ENCODE measurements at places on chromosomes 1 and 21. TPM values are rescaled to one million over a fixed set of nuclear protein-coding genes. Genes with fewer than 3 reads are reported as not detected.
A peak's percentile ranks its signal among the peaks of the same experiment; 100 is the strongest.

Gene TIE1
- total RNA-seq, result 48.5 TPM

GRCh38 chr1:36093226-36093625 is 4.5 kb downstream of the ADPRS start:
- no peak for DNase-seq

Gene KLF17
- 0.47 TPM for total RNA-seq

DNA sequence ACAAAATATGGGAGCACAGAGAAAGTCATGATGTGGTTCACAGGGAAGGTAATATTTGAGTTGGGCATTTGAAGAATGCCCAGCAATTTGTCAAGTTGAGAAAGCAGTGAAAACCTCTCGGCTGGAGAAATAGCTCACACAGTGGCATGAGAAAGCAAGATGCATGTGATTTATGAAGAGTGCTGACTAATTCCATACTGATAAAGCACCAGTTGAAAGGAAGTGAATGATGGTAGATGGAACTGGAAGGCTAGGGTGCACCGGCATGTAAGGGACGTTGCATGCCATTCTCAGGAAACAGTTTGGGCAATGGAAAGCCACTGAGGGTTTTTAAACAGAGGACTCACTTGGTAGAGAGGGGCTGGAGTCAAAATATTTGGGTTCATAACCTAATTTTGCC is 53.5 kb upstream of the MTF2 start:
- no peak for DNase-seq

DNA sequence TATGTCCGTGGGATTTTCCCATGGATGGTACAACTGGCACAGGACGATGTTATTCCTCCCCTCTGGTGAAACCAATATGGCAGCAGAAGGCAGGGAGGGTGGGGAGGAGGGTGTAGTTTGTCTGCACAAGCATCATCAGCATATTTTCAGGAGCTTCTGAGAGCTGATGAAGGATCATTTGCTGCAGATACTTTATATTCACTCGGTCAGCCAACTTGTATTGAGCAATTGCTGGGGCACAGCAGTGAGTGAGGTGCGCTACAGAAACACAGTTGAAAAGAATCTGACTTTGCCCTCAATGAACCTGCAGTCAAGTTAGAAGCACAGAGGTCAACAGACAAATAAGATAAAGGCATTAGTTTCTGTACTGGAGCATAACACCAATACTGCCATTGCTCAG is 13.0 kb downstream of the PKP1 start:
- DNase-seq, result no peak

GRCh38 chr1:214510914-214511638 is 40.3 kb downstream of the PTPN14 start:
- DNase-seq, result no peak

Gene FNDC10
- total RNA-seq, result 7.7 TPM

DNA sequence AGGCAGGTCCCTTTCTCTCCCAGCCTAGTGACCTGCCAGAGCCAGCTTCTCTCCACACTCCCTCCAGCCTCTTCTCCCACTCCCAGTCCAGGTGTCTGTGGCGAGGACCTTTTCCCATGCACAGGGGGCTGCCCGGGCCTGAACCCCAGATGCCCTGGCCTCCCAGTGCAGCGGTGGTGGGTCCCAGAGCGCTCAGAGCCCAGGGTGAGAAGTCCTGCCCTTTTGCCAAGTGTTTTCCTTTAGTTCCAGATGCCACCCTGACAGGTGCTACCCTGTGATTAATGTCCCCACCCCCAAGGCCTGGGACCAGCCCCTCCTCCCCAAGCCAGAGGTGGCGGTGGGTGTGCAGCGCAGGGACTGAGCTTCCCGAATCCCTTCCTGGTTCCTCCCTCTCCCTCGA is 90.4 kb downstream of the PAX7 start:
- DNase-seq, result no peak

GRCh38 chr21:44991538-44992483 is 52.0 kb downstream of the SLX9 start:
- peak; percentile 50 for DNase-seq

DNA sequence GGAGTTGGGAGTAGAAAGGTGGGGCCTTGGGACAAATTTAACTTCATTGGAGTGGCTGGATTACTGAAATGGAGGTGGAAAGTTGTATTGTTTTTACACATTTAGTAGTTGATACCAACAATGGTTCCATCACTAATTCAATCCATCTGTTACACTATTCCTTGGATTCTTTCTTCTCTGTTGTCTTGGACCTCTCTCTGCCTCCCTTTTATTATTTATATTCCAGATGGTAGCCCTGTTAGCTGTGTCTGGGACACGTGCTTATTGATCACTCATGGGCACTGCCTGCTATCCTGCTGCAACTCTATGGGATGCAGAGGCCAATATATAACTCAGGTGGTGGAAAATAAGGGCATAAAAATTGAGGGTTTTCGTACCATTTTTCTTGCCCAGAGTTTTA is 346.3 kb downstream of the PAPPA2 start:
- no peak for DNase-seq

GRCh38 chr1:8572106-8572505 is 245.3 kb downstream of the RERE start:
- no peak for DNase-seq

DNA sequence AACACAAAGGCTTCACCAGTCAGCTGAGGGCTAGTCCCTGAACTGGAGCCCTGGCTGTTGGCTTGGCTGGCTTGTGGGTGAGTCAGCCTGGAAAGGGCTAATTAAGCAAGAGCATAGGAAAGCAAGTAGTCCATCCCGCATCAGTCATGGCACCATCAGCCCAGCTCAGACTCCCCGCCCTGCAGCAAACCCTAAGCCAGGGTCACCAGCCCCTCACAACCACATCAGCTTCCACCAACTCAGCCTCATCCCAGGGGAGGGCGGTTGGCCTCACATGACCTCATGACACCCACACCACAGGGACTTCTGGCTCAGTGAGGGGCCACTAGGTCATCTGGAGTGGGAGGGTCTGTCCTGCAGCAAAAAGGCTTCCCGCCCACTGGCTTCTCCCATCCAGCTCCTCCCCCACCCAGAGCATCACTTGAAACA is 7.0 kb upstream of the SPATC1L start:
- DNase-seq, result no peak

GRCh38 chr1:21232044-21232443 is 55.3 kb upstream of the EIF4G3 start:
- DNase-seq, result no peak

DNA sequence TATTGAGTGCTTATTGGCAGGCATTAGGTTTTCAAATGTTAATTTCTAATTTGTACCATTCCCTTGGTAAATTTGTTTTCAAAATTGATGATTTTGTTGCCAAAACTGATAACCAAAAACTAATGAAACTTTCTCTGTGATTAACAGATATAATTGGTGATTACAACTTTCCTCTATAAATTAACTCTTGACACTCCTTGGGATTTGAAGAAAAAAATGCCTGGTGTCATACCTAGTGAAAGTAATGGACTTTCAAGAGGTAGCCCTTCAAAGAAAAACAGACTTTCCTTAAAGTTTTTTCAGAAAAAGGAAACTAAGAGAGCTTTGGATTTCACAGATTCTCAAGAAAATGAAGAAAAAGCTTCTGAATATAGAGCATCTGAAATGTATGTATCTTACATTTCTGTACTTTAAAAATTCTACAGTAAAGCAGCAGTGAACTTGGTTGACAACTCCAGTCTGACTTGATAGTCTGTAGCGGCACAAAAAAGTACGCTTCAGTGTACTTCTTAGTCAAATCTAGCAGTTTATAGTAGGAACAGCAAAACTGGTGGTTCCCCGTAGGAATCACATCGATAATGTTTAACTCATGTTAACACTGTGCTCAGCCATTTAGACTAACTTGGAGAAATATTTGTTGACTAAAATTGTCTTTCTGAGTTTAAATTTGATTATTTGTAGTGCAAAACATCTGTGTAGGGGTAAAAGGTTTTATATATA is 3.0 kb downstream of the USP1 start:
- no peak for DNase-seq

Gene EDN2
- 2.1 TPM for total RNA-seq

DNA sequence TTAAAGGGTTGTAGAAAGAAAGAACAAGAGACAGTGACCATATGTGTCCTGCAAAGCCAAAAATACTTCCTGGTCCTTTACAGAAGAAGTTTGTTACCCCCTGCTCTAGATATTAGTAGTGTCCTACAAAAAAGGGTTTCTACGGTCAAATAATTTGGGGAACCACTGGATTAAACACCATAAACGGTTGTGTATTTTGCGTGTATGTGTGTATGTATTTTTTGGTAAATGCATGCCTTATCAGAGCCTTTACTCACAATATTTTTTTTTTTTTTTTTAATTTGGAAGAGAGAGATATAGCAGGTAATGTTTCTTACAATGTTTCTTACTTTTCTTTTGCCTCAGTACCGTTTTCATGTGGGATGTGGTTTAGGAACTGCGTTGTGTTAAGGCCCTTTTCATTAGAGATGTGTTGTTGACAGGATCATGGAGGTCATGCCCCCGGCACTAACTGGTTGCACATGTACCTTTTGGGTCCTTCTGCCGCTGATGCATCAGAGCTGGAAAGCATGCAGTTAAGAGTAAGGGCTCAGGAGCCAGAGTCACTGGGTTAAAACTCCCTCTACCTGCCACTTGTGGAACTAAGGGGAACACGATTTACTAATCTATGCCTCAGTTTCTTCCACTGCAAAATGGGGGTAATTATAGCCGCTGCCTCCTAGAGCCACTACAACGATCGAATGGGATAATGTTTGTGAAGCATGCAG is 234.6 kb upstream of the KAZN start:
- no peak for DNase-seq

Gene IFFO2
- total RNA-seq, result 9.8 TPM

Gene S100A8
- 622 TPM for total RNA-seq

- no peak for DNase-seq
These were observed 6.5 kb upstream of the NPL start for GRCh38 chr1:182783068-182783467.

GRCh38 chr1:14946684-14947238 is 206.8 kb upstream of the TMEM51 start:
- DNase-seq, result no peak

GRCh38 chr1:105362438-105362837 is 1612.7 kb downstream of the AMY1C start:
- DNase-seq, result no peak

- peak; percentile 90 for DNase-seq
These were observed 131.3 kb downstream of the TOMM20 start for GRCh38 chr1:234997201-234997895.

DNA sequence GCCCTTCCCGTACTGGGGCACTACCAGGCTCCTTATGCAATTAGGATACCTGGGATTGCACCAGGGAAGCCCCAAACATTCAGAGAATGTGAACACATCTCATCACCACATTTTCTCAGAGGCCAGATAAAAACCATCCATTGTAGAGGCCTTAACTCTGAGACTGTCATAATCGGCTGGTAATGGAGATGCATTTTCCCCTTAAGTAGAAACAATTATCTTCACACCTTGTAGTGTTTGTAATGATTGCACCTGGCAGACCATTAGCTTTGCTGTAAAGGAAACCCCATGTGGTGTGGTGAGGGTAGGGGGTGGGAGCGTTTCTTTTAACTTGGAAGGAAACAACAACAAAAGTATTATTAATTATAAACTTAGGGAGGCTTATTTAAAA is 90.0 kb upstream of the TLR5 start:
- no peak for DNase-seq
